ENCODE measurements at places on chromosomes 2 and 18. TPM values are rescaled to one million over a fixed set of nuclear protein-coding genes. Genes with fewer than 3 reads are reported as not detected.

HAAO gene
- not detected for total RNA-seq

PAX8 gene
- 0.85 TPM for total RNA-seq

ESPNL gene
- 0.15 TPM for total RNA-seq

TRIM43B gene
- total RNA-seq: not detected

TMEM200C gene
- total RNA-seq: not detected

CCDC148 gene
- 0.42 TPM for total RNA-seq

TMEM185B gene
- 46.1 TPM for total RNA-seq

GALNT5 gene
- total RNA-seq: 2.0 TPM

CRYGD gene
- total RNA-seq: not detected

ZNF236 gene
- 2.0 TPM for total RNA-seq

TMEM163 gene
- 0.10 TPM for total RNA-seq

MPP4 gene
- 0.10 TPM for total RNA-seq

ABCG8 gene
- total RNA-seq: not detected

HRH4 gene
- not detected for total RNA-seq

RAB27B gene
- 10.5 TPM for total RNA-seq

NT5C1B gene
- not detected for total RNA-seq

SDC1 gene
- total RNA-seq: 148 TPM

MOCOS gene
- 2.7 TPM for total RNA-seq

ELOA2 gene
- total RNA-seq: not detected

PROC gene
- total RNA-seq: 5.6 TPM

UGT1A4 gene
- 0.12 TPM for total RNA-seq

CPO gene
- not detected for total RNA-seq

NR4A2 gene
- total RNA-seq: 3.0 TPM

RPRM gene
- not detected for total RNA-seq

ALPP gene
- 5.2 TPM for total RNA-seq

RBM43 gene
- 3.4 TPM for total RNA-seq

NTSR2 gene
- total RNA-seq: not detected

RGPD5 gene
- total RNA-seq: 4.2 TPM

HNRNPA3 gene
- total RNA-seq: 394 TPM
